ENCODE measurements at places on chromosomes 7 and 10. TPM values are rescaled to one million over a fixed set of nuclear protein-coding genes. Genes with fewer than 3 reads are reported as not detected.

- no peak for DNase-seq
Observed at GRCh38 chr7:20407585-20408466, 77.1 kb downstream of the ITGB8 start.

GRCh38 chr7:101237206-101238067 lies at the start of gene CLDN15:
TSS of gene CLDN15 (minus strand) at chr7:101237802. CDS start at chr7:101237581, 221 bp downstream.
- DNase-seq: no peak

DNA sequence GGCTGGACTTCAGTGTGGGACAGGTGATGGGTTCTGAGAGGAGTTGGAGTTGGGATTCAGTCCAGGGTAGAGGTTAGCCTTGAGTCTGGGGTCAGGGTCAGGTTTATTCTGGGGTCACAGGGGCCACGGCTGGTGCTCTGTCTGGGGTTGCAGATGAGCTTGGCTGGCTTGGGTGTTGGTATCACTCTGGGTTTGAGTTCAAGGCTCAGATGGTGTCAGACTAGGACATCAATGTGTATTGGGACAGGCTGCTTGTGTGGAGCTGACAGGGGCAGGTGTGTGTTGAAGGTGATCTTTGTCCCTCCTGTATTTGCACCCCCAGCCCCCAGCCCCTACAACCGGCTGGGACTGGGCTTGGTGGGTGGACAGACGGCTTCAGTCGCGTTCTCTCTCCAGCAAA lies 26.8 kb downstream of the TMEM270 start:
- no peak for DNase-seq

Gene UNC5B
- 22.6 TPM for total RNA-seq

Gene LRMDA
- total RNA-seq: 2.1 TPM

Gene SH2D4B
- 0.12 TPM for total RNA-seq

Gene CLEC5A
- total RNA-seq: not detected
